ENCODE measurements at places on chromosomes 11 and 22. TPM values are rescaled to one million over a fixed set of nuclear protein-coding genes. Genes with fewer than 3 reads are reported as not detected.

GRCh38 chr22:44403602-44404329 is 91.0 kb upstream of the SHISAL1 start:
- DNase-seq: no peak

- DNase-seq: no peak
These were observed 26.2 kb upstream of the PDE3B start for GRCh38 chr11:14617241-14618027.

DNA sequence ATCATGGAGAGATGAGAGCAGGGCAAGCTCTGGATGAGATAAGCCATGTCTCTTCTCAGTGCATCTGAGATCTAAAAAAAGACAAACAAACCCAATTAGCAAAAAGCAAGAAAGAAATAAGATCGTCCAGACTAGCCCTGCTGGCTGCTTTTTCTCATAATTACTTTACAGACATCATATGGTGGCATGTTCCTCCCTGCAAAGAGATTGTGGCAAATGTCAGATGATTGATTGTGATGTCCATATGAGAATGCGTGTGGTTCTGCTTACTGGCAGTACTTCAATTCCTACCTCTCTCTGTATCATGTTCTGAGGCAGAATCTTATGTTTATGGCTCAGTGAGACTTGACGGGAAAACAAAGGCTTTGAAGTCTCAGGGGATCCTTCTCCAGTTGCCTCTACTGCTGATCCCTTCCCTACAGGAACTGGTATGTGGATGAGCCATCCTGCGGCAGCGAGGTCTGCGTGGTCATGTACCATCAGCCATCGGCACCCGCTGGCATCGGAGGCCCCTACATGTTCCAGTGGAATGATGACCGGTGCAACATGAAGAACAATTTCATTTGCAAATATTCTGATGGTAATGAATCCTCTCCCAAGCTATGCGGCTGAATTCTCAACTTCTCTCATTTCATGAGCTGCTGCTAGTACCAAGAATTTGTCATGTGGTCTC is 8.8 kb downstream of the LAYN start:
- DNase-seq: no peak

- DNase-seq: no peak
These were observed 18.6 kb downstream of the PPP6R2 start for GRCh38 chr22:50361688-50362087.

DNA sequence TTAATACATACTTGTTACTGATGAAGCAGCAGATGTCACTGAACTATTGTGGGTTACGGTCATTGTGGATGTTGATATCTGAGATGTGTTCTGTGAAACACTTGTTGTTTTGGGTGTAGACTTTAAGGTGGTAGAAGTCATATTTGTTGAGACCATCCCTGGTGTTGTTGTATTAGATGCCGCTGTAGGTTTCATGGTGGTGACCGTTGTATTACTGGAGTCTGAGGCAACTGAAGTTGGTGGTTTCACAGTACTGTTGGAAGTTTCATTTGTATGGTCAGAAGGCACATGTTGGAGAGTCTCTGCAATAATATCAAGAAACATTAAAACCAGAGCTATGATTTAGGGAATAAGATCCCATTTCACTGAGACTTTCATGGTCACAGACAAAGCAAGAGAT is 50.7 kb downstream of the TMEM123 start:
- no peak for DNase-seq

DNA sequence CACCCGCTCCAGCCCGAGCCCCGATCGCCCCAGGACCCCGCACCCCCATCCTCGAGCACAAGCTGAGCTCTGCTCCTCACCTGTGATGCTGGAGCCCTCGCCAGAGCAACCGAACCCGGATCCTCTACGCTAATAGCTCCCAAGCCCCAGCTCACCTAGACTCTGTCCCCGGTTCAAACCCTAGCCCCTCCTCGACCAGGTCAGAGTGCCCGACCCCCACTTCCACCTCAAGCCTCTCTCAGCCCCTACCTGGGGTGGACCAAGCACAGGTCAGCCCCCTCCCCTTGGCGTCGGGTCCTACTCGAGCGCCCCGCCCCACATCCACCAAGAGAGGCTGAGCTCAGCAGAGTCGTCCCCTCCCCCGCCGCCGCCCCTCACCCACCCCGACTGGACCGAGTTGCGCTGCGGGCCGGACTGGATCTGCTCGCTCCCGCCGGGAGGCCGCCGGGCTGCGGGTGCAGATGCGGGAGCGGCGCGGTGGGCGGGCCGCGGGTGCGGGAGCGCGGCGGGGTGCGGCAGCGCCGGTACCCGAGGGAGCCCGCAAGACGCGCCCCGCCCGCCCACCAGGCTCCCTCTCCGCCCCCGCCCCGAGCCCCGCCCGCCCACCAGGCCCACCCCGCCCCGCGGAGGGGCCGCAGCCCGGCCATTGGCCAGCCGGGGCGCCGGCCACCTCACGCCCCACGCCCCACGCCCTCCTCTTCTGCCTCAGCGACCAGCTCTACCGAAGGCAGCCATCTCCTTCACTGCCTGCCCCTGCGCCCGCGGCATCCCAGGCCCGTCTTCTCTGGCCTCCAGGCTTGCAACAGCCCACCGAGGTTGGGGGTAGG is 577 bp upstream of the DKK3 start:
- peak; percentile 54 for DNase-seq

Gene OR51I1
- total RNA-seq: not detected

Gene SLC25A1
- 173 TPM for total RNA-seq

Gene GGTLC3
- not detected for total RNA-seq

Gene CD59
- 80.5 TPM for total RNA-seq

Gene ATG13
- 51.9 TPM for total RNA-seq
